ENCODE measurements at places on chromosomes 1 and 21.

DNA sequence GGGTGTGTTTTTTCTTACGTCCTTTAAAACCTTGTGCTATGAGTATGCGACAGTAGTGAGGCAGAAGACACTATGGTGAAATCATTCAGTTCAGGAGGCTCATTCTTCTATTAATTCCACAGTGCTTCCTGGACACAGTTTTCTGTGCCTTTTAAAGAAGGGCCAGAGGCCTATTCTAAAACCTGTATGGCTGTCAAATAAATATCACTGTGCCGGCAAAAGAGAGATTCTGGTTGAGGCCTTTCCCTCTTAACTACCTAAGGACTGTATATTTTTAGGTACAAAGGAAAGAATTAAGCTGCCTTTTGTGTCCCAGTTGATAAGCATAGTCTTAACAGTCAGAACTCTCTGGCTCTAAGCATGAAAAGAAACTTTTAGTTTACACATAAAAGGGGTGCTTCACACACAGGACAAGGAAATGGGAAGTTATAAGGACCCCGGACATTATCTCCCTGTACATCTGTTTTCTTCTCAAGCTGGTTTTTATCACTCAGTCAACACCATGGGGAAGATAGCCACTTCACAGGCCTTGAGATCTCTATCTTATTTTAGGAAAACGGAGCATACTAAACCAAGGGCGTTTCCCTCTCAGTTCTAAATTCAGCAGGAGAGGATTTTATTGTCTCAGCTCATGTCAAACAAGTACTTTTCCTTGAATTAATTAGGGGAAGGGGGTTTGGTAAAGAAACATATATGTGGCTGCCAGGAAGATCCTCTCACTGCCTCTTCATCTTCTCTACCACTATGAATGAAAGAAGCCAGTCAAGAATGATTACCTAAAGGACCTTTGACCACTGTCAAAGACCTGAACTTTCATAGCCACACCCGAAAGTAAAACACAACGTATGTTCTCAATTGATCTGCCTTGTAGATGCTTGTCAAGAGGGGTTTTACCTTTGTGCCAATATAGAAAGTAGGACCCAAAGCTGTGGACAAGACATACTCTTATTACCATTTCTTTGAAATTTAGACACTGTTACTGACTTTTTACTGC lies 71.4 kb upstream of the HSPA13 start:
- DNase-seq: no peak

DNA sequence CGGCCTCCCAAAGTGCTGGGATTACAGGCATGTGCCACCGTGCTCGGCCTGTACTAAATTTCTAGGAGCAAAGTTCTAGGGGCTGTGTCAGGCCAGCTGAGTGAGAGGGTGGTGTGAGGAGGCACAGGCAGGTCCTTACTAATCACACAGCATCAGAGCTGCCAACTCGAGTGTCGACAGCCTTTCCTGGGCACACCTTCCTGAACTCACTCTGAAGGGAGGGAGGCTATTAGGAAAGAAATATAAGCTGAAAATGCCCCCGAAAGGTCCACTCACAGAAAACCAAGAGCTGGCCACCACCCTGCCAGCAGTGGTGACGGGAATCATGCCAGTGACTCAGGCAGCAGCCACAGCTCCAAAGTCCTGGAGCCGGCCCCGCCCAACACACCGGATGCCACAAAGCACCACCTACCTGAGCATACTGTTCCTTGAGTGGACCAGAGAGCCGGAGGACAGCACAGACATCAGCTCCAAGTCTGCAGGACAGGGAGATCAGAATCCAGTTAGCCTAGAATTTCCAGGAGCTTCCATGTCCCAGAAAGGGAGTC lies 4.5 kb downstream of the PMVK start:
- no peak for DNase-seq

DNA sequence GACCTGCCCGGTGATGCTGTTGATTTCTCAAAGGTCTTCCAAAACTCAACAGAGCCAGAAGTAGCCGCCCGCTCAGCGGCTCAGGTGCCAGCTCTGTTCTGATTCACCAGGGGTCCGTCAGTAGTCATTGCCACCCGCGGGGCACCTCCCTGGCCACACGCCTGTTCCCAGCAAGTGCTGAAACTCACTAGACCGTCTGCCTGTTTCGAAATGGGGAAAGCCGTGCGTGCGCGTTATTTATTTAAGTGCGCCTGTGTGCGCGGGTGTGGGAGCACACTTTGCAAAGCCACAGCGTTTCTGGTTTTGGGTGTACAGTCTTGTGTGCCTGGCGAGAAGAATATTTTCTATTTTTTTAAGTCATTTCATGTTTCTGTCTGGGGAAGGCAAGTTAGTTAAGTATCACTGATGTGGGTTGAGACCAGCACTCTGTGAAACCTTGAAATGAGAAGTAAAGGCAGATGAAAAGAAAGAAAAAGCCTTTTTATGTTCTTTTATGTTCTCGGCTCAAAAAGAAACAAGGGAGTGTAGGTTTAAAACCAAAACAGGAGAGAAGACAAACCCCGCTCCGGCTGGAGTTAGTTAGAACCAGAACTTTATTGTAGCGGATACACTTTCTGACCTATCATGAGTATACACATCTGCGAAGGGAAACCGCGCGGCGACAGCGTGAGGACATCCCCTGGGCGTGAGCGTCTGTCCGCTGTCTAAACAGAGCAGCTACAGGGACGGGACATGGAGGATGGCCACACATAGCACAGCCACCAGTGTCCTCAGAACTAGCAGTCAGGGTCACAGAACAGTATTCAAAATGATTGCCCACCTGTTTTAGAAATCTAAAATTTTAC lies 77.1 kb downstream of the PIK3CD start:
- peak; percentile 50 for DNase-seq

DNA sequence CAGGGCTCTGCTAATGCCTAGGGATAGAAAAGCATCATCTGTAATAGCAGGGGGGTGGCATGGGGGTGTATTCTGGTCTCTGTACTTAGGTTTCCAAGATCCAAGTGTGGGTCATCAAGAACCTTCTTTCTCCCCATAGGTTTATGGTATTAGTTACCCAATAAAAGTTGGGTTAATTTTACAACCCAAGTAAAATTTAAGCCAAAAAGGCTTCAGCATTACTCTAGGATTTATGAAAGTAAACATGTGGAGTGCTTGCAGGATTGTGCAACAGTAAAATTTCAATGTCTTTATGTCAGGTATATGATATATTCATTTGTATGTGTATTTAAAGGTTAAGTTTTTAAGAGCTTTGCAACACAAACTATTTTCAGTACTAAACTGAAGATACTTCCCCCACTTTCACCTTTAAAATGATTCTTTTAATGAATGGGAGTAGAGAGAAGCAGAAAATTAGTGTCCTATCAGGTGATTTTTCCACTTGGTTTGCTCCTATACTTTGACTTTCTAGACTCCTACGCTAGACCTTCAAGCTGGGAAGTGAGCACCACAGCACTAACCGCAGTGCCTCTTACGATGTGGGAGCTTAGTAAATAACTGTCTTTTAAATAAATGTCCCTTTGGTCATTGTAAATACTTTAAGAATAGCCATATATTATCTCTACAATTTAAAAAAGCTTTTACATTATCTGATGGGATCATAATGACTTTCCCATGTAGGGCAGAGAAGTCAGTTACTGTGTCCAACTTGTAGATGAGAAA lies 67.8 kb upstream of the UBE2U start:
- DNase-seq: no peak

DNA sequence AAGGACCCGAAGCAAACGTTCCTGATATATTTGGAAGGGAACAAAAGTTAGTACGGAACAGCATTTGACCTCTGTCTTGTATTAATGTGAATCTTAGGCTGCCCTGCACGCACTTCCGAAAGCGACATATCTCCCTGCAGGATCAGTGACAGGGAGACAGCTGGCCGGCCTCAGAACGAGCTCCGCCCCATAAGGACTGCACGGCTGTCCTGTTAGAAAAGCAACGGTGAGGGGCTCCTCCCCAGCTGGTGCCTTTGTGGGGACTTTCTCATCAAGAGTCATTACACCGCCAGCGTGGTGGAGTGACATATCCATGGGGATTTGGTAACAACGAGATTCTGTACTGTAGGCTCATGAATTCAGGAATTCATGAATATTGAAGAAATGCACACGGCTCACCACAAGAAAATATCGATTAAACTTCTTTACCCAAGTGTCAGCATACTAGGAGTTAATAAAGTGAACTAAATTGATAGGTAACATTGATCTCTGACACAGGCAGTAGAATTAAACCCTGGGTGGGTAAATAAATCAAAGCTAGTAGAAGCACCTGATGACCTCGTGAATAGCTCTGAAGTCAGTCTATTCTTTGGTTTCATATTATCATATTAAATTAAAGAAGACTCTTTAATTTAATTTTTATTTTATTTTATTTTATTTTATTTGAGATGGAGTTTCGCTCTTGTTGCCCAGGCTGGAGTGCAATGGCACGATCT lies 8.1 kb upstream of the GREM2 start:
- no peak for DNase-seq

DNA sequence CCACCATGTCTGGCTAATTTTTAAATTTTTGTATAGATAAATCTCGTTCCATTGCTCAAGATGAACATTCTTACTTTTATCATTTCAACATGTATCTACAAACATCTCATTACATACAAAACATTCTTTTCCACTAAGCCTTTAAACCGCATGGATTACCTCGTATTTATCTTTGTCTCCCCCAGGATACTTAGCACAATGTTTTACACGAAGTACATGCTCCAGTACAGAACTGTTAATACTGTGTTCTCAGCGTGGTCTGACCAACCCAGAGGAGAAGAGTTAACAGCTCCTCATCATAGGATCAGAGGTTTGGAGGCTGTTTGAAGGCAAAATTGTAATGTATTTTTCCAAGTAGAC lies 7.4 kb downstream of the PIK3C2B start:
- DNase-seq: no peak

DNA sequence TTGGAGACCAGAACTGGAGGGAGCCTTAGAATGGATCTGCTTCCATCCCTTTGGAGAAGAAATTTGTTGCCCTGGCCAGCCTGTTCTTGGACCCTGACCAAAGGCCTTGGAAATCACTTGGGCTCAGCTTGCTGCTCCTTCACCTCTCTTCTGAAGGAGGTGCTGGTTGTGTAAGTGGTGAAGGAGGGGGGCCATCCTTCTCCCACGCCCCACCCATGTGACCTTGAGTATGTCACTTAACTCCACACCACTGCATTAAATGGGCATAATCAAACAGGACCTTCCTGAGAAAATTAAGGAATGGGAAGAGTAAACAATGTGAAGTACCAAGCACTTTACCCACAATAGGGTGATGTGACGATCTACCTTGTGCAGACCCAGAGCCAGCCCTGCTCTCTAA lies 68.3 kb upstream of the GJB5 start:
- no peak for DNase-seq

GRCh38 chr1:175273376-175274031 lies 80.9 kb upstream of the KIAA0040 start:
- DNase-seq: no peak

GRCh38 chr1:187067160-187067559 lies 238.4 kb downstream of the PLA2G4A start:
- DNase-seq: no peak

GRCh38 chr1:40620586-40621210 lies 44.8 kb downstream of the RIMS3 start:
- DNase-seq: no peak

GRCh38 chr1:66490816-66491215 lies 43.1 kb upstream of the SGIP1 start:
- no peak for DNase-seq

DNA sequence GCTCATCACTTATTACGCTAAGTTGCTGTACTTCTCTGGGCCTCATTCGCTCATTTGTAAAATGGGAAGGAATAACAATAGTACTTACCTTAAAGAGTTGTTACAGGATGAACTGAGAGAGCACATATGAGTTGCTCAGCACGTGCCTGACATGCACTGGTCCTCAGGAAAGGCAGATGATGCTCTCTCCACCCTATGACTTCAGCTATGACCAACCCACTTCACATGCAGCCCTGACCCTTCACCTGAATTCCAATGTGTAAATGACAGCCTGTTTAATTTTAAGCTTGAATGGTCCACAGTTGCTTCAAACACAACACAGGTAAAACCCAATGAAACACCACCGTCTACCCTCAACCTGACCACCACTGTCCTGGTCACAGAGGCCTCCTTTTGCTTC lies 32.9 kb downstream of the GADD45A start:
- DNase-seq: no peak

- no peak for DNase-seq
Measured at GRCh38 chr1:217542837-217543236, 88.1 kb downstream of the GPATCH2 start.

DNA sequence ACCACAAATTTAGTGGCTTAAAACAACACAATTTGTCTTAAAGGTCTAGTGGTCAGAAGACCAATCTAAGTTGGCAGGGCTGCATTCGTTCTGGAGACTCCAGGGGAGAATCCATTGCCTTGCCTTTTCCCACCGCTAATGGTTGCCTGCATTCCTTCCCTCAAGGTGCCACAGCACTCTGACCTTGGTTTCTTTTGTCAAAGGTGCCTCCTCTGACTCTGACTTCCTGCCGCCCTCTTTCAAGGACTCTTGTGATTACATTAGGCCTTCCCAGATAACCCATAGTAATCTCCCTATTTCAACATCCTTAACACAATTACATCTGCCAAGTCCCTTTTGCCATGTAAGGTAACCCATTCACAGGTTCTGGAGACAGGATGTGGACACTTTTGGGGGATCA lies 145.3 kb downstream of the S1PR1 start:
- DNase-seq: no peak

DNA sequence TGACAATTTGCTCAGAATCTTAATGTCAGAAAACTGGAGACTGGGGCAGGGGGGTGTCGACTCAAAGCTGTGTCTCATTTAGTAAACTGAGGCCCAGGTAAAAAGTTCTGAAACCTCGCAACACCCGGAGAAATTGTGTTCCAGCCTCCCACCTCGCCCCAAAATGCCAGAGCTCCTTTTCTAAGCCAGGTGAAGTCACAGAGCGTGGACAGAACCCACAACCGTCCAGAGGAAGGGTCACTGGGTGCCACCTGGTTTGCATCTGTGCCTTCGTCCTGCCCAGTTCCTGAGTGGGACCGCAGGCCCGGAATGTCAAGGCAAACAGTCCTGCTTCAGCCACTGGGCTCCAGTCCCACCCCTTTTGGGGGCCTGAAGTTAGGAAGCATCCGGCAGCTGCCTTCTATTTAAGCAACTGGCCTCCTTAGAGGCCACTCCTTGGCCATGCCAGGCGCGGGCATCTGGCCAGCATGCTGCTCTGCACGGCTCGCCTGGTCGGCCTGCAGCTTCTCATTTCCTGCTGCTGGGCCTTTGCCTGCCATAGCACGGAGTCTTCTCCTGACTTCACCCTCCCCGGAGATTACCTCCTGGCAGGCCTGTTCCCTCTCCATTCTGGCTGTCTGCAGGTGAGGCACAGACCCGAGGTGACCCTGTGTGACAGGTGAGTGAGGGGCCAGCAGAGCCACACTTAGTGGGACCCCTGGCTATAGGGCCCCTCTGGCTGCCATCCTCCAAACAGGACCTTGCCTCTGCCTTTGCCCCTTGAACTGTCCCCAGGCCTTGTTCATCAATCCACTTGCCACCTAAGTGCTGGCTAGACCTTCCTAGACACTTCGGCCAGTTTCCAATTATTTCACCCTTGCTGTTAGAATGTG lies at the start of gene TAS1R1:
Gene TAS1R1, plus strand, starts transcription at position 401 of the 872 bp plus-strand sequence. Its CDS starts 67 bp downstream, at position 468.
- no peak for DNase-seq

DNA sequence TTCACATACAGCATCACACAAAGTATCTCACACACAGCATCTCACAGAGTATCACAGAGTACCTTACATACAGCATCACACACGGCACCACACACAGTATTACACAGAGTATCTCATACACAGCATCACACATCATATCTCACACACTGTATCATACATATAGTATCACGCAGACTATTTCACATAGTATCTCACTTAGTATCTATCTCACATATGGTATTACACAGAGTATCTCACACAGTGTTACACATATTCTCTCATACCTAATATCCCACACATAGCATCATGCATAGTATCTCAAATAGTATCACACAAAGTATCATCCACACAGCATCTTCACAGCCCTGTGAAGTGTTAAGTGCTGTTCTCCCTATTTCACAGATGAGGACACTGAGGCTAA lies 121.5 kb upstream of the RAB4A start:
- no peak for DNase-seq

Data from naive thymus-derived CD8-positive, alpha-beta T cell (primary cell).